ENCODE measurements at places on chromosomes 3 and 15. TPM values are rescaled to one million over a fixed set of nuclear protein-coding genes. Genes with fewer than 3 reads are reported as not detected.

GRCh38 chr3:21484057-21484827 lies 266.8 kb downstream of the ZNF385D start:
- DNase-seq = peak; percentile 39

GRCh38 chr15:25864966-25865365 lies 1.8 kb upstream of the ATP10A start:
- DNase-seq = no peak

DNA sequence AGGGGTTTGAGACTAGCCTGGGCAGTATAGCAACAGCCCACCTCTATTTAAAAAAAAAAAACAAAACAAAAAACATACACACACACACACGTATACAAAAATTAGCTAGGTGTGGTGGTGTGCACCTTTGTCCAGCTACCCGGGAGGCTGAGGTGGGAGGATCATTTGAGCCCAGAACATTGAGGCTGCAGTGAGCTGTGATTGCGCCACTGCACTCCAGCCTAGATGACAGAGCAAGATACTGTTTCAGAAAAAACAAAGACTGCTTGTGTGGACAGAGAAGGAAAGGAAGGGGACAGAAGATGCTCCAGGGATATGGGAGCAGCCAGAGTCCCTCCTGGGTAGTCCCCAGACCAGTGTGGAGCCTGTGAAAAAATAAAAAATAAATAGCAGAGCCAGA lies 12.9 kb downstream of the TYRO3 start:
- no peak for DNase-seq

Gene TM4SF18
- 27.4 TPM for polyA plus RNA-seq

- DNase-seq = no peak
These were observed 14.5 kb downstream of the C3orf20 start for GRCh38 chr3:14689247-14689980.

GRCh38 chr3:9352917-9353752 lies 9.7 kb upstream of the THUMPD3 start:
- DNase-seq = peak; percentile 81

Gene MYRIP
- 1.9 TPM for polyA plus RNA-seq

DNA sequence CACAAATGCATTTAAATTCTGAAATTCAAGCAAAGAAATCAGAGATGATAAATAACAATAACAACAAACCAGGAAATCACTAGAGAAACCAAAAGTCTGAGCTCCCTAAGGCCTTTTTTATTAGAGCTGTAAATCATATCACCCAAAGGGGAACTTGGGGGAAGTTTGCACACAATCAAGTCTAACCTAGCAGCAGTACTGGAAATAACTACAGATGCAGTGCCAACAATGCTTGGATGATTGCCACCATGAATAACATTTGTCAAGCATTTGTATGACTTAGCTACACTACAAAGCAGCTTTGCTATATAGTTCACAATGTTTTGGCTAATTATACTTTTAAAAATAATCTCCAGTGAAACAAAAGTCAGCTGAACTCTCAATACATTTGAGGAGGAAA lies 27.8 kb downstream of the SHQ1 start:
- DNase-seq = peak; percentile 81

Gene A4GNT
- 2.8 TPM for polyA plus RNA-seq

GRCh38 chr3:67649681-67650080 lies 4.7 kb downstream of the SUCLG2 start:
- DNase-seq = no peak

Gene CAV3
- polyA plus RNA-seq = 0.32 TPM

Gene COPG1
- polyA plus RNA-seq = 174 TPM

- DNase-seq = no peak
These were observed 165.4 kb downstream of the SSR3 start for GRCh38 chr3:156389449-156389950.

- DNase-seq = no peak
These were observed 124.6 kb upstream of the SGO1 start for GRCh38 chr3:20310629-20311028.

DNA sequence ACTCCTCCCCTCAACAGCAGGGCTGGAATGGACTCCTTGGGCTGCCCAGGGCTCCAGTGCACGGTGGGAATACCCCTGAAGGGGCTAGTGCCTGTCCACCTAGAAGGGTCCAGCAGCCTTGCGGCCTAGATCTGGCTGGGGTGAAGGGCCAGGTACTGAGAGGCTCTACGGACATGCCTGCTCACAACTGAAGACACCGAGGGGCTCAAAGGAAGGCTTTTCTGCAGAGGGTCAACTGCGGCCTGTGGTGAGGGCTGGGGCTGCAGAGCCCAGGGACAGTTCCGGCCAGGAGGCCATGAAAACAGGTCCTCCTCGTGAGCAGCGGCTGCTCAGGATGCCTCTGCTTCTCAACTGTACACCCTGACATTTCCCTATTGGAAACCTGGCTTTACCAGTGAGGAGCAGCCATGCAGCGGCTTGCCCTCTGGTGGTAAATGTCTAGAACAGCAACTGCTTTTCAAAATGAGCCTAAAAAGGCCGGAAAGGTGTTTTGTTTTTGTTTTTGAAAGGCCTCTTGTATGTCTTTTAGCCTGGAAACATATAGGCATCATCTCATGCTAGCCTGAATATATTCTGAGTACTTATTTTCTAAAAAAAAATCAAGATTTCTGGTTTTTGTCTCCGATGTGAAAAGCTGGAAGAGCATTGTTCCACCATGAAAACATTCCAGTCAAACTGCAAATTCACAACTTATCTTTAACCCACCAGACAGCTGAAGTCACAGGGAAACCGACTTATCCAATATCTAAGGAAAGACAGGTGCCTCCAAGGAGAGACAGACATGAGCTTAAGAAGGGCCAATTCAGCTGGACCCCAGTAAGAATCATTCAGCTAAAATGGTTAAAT lies 163.4 kb downstream of the KLF13 start:
- no peak for DNase-seq

GRCh38 chr3:23288715-23289114 lies 85.6 kb downstream of the UBE2E2 start:
- no peak for DNase-seq

Gene LDHAL6B
- polyA plus RNA-seq = 0.36 TPM

GRCh38 chr3:131323014-131323413 lies 58.6 kb upstream of the NUDT16 start:
- DNase-seq = no peak

GRCh38 chr3:185549122-185549521 lies 3.3 kb downstream of the LIPH start:
- DNase-seq = no peak

Gene RLBP1
- not detected for polyA plus RNA-seq

GRCh38 chr15:65217526-65218482 lies 6.5 kb upstream of the CILP start:
- DNase-seq = no peak

- DNase-seq = peak; percentile 27
These were observed 32.9 kb downstream of the B3GNT5 start for GRCh38 chr3:183285828-183286457.

Gene GUCA1C
- polyA plus RNA-seq = 0.57 TPM

- DNase-seq = no peak
These were observed 398.8 kb downstream of the MECOM start for GRCh38 chr3:169264711-169265110.

Gene PLOD2
- 152 TPM for polyA plus RNA-seq

Gene AEN
- polyA plus RNA-seq = 7.5 TPM

Gene SLC2A2
- 18.9 TPM for polyA plus RNA-seq

DNA sequence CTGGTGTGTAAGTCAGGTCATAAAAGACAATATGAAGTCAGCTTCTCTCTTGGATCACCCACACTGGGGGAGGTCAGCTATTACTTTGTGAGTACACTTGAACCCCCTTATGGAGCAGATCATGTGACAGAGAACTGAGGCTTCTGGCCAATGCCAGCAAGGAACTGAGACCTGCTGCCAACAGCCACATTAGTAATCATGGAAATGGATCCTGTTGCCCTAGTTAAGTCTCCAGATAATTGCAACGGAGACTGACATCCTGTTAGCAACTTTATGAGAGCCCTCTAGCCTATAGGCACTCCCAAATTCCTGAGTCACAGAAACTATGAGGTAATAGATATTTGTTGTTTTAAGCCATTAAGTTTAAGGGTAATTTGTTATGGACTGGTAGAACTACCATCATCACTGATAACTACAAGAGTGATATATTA lies 110.4 kb upstream of the GMNC start:
- no peak for DNase-seq

Gene GNAT1
- polyA plus RNA-seq = 0.03 TPM

Gene DLL4
- polyA plus RNA-seq = 7.3 TPM

Gene TMEM108
- polyA plus RNA-seq = 1.9 TPM

GRCh38 chr3:57927916-57928315 lies 80.3 kb upstream of the FLNB start:
- no peak for DNase-seq

- DNase-seq = no peak
These were observed 100.1 kb upstream of the LPP start for GRCh38 chr3:188053710-188054380.

Gene MAP3K13
- 44.8 TPM for polyA plus RNA-seq

Gene SAMD7
- polyA plus RNA-seq = not detected

Gene MANF
- polyA plus RNA-seq = 140 TPM

DNA sequence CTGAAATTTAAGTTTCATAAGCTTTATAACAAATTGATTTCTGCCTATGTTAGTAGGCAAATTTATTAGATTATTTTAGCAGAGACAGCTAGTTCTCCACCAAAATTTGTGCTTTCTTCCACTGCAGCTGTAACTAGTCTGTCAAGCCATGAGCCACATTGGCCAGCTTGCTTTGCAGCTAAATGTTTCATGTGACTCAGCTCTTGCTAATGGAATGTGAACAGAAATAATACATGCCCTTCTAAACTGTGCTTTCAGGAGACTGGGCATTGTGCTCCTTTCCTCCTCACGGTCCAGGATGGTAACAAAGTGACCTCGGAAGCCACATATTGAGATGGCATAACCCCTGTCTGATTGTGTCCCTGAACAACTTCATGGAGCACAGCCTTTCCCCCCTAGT lies 51.3 kb upstream of the KPNA4 start:
- no peak for DNase-seq

GRCh38 chr3:9930804-9931418 lies 2.7 kb upstream of the CRELD1 start:
- no peak for DNase-seq

DNA sequence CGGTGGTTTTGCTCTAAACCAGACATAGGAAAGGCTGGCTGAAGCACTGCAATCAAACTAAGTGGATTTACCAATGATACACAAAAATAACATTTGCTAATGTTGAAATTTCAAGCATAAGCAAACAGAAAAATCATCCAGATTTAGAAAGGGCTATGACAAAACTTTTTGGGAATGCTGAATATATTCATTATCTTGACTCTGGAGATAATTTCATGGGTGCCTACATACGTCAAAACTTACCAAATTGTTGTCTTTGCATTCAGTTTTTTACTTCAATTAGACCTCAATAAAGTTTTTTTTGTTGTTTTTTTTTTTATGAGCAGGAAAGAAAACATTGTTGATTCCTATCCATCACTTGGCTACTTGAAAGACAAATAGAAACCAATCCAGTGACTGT lies 140.8 kb downstream of the NR2E3 start:
- DNase-seq = no peak

DNA sequence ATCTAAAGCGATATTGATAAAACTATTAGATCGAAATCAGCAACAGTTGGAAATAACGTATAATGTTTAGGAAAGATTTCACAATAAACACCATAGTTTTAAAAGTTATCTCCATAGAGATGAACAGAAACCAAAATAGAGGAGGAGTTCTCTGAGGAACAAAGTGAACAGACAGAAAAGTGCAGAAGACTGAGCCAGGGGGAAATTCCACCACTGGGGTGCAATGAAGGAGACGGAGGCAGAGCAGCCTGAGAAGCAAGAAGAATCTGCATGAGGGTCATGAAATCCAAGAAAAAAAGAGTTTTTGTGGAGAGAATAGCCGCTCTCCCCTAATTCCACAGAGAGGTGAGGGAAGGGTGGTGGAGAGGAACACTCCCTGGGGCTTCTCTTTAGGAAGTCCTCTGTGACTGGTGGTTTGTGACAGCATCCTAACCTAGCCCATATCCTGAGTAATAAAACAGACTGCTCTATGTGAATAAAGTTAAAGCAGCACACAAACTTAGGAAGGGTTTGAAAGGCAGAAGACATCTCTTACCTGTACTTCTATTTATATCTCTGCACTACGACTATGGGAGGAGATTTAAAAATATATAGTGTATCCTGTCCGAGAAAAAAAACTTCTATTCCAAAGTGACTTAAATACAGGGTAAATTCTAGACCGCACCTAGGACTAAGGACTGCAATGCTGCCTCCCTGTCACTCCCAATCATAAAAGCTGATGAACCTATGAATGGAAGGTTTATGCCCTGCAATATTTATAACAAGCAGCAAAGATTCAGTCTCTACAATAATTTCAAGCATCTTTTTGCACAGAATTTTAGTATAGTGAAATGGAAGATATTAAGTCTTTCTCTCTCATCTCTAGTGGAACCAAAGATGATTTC lies 22.9 kb downstream of the ATP8B4 start:
- DNase-seq = no peak

DNA sequence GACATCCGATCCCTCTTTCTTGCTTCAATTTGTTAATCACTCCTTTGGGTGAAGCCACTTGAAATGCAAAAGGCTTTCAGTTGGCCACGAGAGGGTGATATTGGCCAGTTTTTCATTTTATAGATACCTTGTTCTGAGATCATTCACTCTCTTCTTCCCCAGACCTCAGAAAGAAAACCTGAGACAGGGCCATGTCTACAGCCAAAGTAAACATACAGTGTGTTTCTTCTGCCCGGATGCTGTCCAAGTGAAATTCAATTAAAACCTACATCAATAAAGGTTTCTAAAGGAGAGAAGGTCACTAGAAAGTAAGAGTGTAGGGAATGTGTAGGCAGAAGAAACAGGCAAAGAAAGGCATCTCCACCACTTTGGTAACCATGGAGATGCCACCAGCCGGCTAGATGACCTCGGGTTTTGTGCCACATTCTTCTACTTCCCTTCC lies 39.5 kb upstream of the FMN1 start:
- DNase-seq = peak; percentile 42

Gene SLC25A36
- polyA plus RNA-seq = 169 TPM

Gene AHSG
- polyA plus RNA-seq = 0.44 TPM

Gene PCOLCE2
- 4.5 TPM for polyA plus RNA-seq

DNA sequence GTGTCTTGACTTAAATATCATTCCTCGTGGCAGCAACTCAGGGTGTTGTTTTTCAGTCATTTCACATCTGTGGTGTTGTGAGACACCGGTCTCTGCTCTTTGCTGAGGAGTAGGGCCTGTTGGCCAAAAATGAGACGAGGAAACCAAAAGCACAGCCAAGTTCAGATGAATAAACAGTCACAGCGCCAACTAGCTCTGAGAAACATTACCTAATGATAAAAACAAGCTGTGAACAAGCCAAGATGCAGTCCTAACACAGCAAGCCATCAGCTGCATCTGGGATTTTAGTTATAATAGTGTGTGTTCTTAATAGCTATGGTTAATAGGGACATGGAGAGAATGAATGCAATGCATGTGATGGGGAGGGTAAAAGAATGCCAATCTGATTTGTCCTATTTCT lies 843.4 kb upstream of the DPPA4 start:
- DNase-seq = peak; percentile 12

- no peak for DNase-seq
These were observed 117.7 kb downstream of the GBE1 start for GRCh38 chr3:81643721-81644120.

Gene XPC
- polyA plus RNA-seq = 53.7 TPM

GRCh38 chr3:14335774-14336748 lies 66.3 kb upstream of the SLC6A6 start:
- no peak for DNase-seq

Gene C2CD4A
- 0.28 TPM for polyA plus RNA-seq

- no peak for DNase-seq
These were observed 24.8 kb upstream of the RHO start for GRCh38 chr3:129503471-129504291.

GRCh38 chr3:147113293-147114044 lies 292.9 kb downstream of the ZIC4 start:
- DNase-seq = no peak
